ENCODE measurements at places on chromosomes 12 and 14.

DNA sequence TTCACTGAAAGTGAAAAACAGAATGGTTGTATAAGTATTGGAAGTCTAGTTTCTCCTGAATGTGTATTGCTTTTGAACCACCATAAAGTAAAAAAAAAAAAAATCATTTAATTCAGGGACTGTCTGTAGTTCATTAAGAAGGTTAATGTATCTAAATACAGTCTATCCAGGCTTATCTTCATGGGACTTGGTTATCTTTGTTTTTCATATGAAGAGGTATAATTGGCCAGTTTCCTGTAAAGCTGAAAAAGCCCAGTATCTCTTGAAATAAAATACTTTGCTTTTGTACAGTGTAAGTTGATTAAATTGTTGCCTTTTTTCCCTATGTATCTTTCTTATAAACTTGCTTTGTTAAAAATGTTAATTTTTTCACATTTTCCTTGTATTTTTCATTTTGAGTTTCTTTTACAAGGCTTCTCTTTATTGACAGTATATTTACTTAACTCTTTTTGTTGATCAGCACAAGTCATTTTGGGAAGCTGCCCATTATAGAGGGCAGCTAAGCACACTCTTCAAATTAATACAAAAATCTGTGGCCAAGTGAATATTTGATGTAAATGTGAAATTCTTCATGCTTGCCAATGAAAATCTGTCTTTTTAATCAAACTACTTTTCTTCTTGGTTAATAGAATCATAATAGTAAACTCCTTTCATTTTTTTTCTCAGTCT, 156.0 kb downstream of the TMTC3 start:
- no peak for DNase-seq

- DNase-seq = no peak
Observed at GRCh38 chr12:121124402-121125109, 8.1 kb upstream of the P2RX7 start.

DNA sequence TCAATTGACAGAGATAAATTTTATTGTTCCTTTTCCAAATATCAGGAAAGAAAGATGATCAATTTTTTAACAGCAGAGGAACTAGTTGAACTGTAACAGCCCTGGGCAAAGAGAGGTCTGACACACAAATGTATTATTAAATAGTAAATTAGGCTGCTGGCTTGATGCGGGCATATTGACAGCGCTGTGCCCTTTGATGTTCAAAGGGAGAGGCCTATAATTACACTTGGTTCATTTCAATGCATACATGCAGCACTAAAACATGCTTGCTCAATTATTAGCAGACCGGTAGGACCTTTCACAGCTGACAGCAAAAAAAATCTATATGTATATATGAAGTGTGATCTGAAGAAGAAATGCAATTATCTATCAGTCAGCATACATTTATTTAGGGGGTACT, 219.8 kb downstream of the SLC2A13 start:
- DNase-seq = no peak

- no peak for DNase-seq
Observed at GRCh38 chr14:90853116-90853515, 36.9 kb upstream of the TTC7B start.

DNA sequence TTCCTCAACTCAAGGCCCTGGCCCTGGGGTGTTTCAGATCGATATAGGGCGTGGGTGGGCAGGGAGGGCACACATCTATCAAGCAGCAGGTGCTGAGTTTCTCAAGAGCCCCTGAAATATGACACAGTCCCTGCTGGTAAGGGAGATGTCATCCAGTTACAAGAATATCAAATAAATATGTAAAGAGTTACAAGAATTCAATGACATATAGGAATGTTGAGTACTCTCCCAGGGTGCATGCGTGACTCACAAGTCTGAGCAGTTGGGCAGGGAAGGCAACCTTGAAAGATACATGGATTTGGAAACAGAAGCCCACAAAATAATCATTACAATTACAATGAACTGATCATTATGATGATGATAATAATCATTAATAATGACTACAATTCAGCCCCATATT, 35.2 kb downstream of the MVK start:
- no peak for DNase-seq

- DNase-seq = no peak
Observed at GRCh38 chr12:79560225-79560889, 130.4 kb downstream of the PAWR start.

- no peak for DNase-seq
Observed at GRCh38 chr12:103877934-103878510, 37.0 kb upstream of the NT5DC3 start.
